Gastrocnemius medialis (tissue), 4 donors: ENCODE measurements at places on chromosomes 13 and 19. TPM values are rescaled to one million over a fixed set of nuclear protein-coding genes. Genes with fewer than 3 reads are reported as not detected.
A peak's percentile ranks its signal among the peaks of the same experiment; 100 is the strongest.

DNA sequence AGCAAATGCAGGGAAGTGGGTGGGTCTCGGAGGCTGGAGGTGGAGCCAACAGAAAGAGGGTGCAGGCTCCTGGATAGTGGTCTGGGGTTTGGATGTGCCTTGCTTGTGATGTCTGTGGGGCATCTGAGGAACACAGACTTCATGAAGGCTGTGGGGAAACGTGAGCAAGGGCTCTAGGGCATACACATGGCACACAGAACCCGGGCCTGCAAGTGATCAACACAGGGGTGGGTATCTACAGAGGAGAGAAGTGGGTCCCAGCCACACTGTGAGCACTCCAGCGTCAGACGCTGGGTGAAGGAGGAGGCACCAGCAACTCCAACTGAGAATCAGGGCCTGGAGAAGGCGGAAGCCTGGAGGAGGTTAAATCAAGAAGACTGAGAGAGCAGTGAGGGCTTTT is 5.4 kb upstream of the UBE2M start:
- no peak overlapping the region for H3K4me3 ChIP-seq
- peaks cover 10% of the 10 kb centered on the region for H3K36me3 ChIP-seq
- H3K27me3 ChIP-seq: no peaks in the 10 kb centered on the region

DNA sequence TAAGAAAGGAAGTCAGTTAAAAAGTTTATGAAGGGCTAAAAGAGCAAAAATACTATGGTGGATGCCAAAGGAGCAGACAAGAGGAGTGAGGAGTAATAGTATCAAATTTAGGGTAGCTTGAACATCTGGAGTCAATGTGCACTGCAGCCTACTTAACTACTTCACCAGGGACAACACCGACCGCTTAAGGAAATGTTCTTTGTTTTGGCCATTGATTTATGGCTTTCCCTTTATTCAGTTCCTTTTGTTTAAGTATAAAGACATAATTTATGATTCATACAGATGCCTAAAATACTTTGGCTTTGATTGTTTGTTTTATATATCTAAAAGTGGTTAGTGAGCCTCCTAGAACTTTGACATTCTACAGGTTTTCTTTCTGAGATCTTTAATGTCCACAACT is 276.3 kb upstream of the PRR20A start:
- no peaks in the 10 kb centered on the region for H3K4me1 ChIP-seq
- no peak overlapping the region for H3K4me3 ChIP-seq
- no peak overlapping the region for H3K27ac ChIP-seq
- H3K36me3 ChIP-seq: no peaks in the 10 kb centered on the region
- no peak for DNase-seq

Gene ERCC2
- 8.9 TPM for total RNA-seq

DNA sequence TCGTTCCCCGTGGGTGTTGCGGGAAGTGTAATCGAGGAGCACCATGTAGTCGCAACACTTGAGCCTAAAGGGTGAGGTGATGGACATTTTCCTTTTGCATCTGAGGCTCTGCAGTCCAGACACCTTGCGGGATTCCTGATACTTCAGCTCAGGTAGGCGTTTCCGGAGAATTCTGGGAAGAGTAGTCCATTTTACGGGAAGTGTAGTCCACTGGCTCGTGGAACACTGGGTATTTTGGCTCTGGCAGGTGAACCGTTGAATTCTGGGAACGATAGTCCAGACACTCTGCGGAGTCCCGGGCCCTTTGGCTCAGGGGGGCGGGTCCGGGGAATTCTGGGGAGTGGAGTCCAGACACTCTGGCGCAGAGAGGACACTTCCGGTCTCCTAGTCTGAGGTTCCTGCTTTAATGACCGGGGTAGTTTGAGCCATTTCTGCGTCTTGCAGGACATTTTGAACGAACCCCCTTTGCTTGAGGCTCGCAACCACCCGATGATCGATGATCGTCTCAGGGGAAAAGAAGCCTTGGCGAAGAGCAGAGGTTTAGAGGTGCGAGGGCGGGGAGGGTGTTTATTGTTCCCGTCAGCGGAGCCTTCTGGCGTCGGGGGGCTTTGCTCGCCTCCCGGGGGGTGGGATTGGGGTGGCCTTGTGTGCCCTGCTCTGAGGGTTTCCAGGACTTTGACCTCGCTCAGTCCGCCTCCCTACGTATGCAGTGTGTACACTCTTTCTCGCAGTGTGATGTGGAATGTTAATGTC is at the start of gene ZNF223:
Gene ZNF223 (plus strand): TSS at position 387 of the 753 bp plus-strand sequence. CDS start 3,141 bp downstream, outside the sequence.
- peak within 1 kb of the TSS; percentile 84 for H3K4me3 ChIP-seq
- DNase-seq: peak; percentile 94
- H3K27me3 ChIP-seq: no peaks in the 10 kb centered on the region
- H3K27ac ChIP-seq: peak within 1 kb of the TSS; percentile 78

Gene GSX1
- total RNA-seq: not detected
